Mesendoderm (in vitro differentiated cells): ENCODE measurements at places on chromosomes 7 and 10.

DNA sequence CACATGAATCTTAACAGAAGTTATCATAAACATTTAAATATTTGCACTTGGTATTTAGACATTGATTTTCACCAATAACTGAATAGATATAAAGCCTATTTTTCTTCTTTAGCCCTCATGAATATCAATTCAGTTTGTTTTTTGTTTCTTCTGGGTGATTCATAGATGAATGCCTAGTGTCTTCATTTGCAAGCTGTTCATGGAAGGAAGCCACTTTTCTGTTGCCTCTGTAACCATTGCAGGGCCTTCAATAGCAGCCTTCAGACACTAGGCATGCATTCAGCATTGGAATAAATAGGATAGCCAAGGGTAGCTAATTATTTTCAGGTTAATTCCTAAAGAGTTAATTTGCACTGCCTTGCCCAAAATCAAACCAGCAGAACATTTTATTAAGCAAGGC is 375.3 kb downstream of the DPP6 start:
- no peak for DNase-seq

GRCh38 chr10:94037286-94037685 is 43.6 kb downstream of the PLCE1 start:
- DNase-seq = no peak

DNA sequence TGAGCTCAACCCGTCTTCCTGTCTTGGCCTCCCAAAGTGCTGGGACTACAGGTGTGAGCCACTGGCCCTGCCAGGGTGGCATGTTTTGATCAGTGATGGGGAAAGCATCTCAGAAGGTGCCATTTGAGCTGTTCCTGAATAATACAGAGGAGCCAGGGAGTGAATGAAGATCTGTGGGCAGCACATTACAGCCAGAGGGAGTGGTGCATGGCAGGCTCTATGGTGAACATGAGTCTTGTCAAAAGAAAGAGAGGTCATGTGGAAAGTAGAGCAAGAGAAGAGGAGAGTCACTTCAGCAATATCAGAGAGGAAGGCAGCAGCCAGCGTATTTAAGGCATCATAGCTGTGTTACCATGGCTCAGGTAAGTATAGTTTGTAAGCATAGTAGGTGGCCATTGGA is 275.7 kb upstream of the LRGUK start:
- DNase-seq = no peak

- no peak for DNase-seq
These were observed 10.1 kb downstream of the TBC1D12 start for GRCh38 chr10:94412449-94412848.

GRCh38 chr7:71706597-71706975 is 574.6 kb downstream of the GALNT17 start:
- DNase-seq = no peak
